ENCODE measurements at places on chromosomes 5 and 9. TPM values are rescaled to one million over a fixed set of nuclear protein-coding genes. Genes with fewer than 3 reads are reported as not detected.

Gene PCDH1
- 22.5 TPM for polyA plus RNA-seq

Gene FBP2
- polyA plus RNA-seq, result 0.56 TPM

Gene PCDHAC1
- polyA plus RNA-seq, result 0.13 TPM

Gene PCDHA9
- 0.03 TPM for polyA plus RNA-seq

Gene NEURL1B
- 51.9 TPM for polyA plus RNA-seq

Gene DMRTA1
- polyA plus RNA-seq, result 0.14 TPM

Gene SEMA4D
- 9.1 TPM for polyA plus RNA-seq

Gene NKD2
- polyA plus RNA-seq, result 7.5 TPM

Gene FRRS1L
- polyA plus RNA-seq, result 0.44 TPM

Gene WHRN
- 12.1 TPM for polyA plus RNA-seq

Gene TEX48
- polyA plus RNA-seq, result not detected

Gene PCDHGC5
- polyA plus RNA-seq, result 0.29 TPM

Gene TUBB4B
- 239 TPM for polyA plus RNA-seq

Gene GFRA3
- polyA plus RNA-seq, result 3.3 TPM

Gene PCDHGB4
- 2.4 TPM for polyA plus RNA-seq

Gene ADRA1B
- polyA plus RNA-seq, result 0.29 TPM

Gene NUTM2F
- not detected for polyA plus RNA-seq

Gene BHMT2
- polyA plus RNA-seq, result 18.1 TPM

Gene HMCN2
- polyA plus RNA-seq, result 14.6 TPM

Gene RANBP17
- polyA plus RNA-seq, result 2.4 TPM

Gene SPATA31A3
- polyA plus RNA-seq, result not detected

Gene SAXO1
- 0.03 TPM for polyA plus RNA-seq

Gene WNT8A
- polyA plus RNA-seq, result not detected

Gene DDX4
- not detected for polyA plus RNA-seq

Gene SAP30L
- 26.8 TPM for polyA plus RNA-seq

Gene SIT1
- 0.60 TPM for polyA plus RNA-seq

Gene SHOC1
- 0.05 TPM for polyA plus RNA-seq

Gene MYORG
- 9.8 TPM for polyA plus RNA-seq

Gene ECM2
- polyA plus RNA-seq, result 7.1 TPM

Gene PCDHGB2
- polyA plus RNA-seq, result 2.2 TPM

Gene MEIKIN
- polyA plus RNA-seq, result not detected

Gene FAM170A
- not detected for polyA plus RNA-seq

Gene PCAT7
- polyA plus RNA-seq, result 0.06 TPM

Gene EQTN
- 0.13 TPM for polyA plus RNA-seq

Gene KLF4
- 89.6 TPM for polyA plus RNA-seq

Gene ORM2
- polyA plus RNA-seq, result 3.2 TPM

Gene ZNF608
- 5.1 TPM for polyA plus RNA-seq

Gene KCNV2
- polyA plus RNA-seq, result not detected

Gene CATSPER3
- 0.72 TPM for polyA plus RNA-seq

Gene STPG3
- polyA plus RNA-seq, result not detected

Gene MRPL36
- polyA plus RNA-seq, result 68.6 TPM

Gene C5
- polyA plus RNA-seq, result 3.2 TPM

Gene VCAN
- 30.0 TPM for polyA plus RNA-seq

Gene SLC6A18
- not detected for polyA plus RNA-seq

Gene ORM1
- polyA plus RNA-seq, result 19.2 TPM

Gene C9
- polyA plus RNA-seq, result 0.47 TPM

Gene PLAC8L1
- 0.27 TPM for polyA plus RNA-seq

Gene STKLD1
- polyA plus RNA-seq, result 1.1 TPM

Gene OBP2B
- polyA plus RNA-seq, result not detected

Gene AK8
- polyA plus RNA-seq, result 1.1 TPM

Gene FOXI1
- polyA plus RNA-seq, result not detected

Gene OTULIN
- polyA plus RNA-seq, result 7.6 TPM

Gene RMI1
- polyA plus RNA-seq, result 3.2 TPM
